D721Med (cell line): ENCODE measurements at places on chromosomes 1 and 21.

- no peak for DNase-seq
Observed at GRCh38 chr1:244150665-244151064, 99.6 kb downstream of the ZBTB18 start.

DNA sequence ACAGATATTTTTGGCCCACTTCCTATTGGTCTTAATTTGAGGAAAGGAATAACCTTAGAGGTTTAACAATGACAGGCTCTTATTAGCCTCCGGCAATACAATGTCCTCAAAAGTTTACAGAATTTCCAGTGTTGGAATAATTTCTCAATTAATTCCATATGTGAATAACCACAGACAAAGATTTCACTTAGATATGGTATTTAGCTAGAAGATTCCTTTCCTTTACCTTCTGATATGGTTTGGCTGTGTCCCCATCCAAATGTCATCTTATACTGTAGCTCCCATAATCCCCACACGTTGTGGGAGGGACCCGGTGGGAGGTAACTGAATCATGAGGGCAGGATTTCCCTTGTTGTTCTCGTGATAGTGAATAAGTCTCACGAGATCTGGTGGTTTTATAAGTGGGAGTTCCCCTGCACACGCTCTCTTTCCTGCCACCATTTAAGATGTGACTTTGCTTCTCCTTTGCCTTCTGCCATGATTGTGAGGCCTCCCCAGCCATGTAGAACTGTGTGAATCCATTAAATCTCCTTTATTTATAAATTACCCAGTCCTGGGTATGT lies 54.9 kb upstream of the RGS7 start:
- DNase-seq: no peak

DNA sequence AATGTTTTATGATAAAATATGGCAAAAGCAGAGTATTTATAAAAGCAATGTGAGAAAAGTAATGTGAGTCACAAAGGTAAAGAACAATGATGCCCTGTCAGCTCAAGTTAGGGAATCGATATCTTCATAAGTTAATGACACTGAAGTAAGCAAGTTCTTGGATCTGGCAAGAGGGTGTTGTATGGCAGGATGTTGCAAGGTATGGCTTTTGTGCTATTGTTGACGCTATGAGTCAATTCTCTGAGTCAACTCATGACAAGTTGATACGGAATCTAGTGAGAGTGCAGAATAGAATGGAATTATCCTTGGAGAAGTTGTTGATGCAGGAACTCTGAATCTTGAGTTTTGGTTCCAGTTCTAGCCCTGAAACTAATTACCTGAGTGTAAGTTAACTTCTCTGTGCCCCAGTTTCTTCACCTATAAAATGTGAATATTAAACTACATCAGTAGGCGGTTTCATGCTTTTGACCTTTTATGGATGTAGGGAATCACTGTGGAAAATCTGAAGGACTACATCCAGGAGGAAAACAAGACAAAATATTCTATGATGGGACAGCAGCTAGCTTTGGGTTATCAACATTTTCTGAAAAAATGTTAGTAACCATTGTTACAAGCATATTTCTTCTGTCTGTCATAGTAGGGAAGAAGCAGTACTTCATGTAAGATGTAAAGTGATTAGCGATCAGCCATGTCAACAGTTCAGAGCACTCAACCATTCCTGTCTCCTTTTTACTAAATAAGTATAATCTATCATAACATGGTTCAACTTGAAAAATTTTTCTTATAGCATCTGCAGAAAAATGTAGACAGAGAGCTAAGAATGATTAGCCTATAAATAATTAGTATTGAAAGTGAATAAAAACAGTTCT lies 96.9 kb downstream of the ATP6V1G3 start:
- DNase-seq: no peak

DNA sequence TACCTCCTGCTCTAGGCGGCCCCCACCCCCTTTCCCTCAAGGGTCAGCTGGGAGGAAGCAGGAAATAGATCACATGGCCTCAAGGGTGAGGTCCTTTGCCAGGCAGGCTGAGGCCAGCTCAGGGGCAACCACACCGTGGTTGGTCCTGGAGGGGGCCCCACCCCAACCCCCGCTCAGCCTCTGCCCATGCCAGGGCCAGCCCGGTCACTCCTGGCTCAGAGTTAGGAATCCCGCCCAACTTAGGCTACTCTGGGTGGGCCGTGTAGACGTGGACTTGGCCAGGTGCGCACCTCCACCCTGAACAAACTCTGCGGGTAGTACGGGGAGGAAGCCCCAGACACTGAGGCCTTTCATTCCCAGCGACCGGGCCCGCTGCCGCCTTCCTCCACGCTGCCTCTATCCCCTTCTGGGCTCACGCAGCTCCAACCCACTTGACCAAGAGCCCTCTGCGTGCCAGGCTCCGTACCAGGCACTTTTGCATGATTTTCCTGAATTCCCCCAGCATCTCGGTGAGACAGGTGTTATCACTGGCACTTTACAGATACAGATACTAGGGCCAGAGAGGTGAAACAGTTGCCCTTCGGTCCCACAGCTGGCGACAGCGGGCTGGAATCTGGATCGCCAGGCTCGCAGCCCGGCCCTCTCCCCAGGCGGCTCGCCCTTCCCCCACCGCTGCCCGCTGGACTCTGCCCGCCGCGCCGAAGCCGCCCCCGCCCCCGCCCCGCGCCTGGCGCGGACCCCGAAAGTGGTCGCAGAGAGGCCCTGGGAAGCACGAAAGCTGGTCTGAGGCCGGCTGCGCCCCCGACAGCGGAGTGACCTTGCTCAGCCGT lies 769 bp downstream of the GALE start:
- DNase-seq: no peak

DNA sequence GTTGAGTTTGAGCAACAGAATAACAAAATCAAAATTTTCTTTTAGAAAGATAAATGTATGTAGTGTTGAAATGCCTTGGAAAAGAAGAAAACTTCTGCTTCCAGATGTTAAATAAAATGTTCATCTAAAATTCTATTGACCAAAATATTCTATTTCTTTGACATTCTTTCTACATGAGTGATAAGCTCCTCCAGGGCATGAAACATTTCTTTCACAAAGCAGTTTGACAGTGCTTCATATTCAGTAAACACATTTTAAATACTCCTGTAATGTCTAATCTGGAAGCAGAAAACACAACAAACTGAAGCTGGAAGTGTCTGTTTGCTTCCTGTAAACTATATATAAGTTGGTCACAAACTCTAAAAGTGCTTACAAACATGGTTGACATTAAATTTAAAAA lies 61.5 kb downstream of the RGS21 start:
- DNase-seq: no peak

GRCh38 chr1:32963746-32964460 lies 706 bp downstream of the RNF19B start:
- no peak for DNase-seq

DNA sequence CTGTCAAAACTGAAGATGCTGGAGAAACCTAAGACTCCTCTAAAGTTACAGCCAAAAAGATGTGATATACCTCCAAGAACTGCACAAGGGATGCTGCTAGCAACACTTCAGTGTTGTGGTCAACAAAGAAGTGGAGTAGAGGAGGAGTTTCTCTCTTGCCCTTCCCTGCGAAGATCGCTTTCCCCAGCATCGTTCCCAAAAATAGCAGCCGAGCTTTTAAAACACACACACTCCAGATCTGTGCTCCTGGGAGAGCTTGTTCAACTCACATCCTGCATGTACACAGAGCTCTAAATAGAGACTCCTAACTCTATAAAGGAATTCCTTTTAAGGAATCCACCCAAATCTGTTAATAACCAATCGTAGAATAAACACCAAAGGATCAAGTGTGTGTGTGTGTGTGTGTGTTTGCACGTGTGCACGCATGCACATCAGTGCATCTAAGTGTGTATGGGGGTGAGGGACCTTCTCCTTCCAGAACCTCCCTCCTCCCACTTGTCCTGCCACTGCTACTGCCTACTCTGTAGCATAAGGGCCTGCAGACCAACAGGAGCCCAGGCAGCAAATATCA lies 58.5 kb downstream of the PSMG1 start:
- DNase-seq: no peak

DNA sequence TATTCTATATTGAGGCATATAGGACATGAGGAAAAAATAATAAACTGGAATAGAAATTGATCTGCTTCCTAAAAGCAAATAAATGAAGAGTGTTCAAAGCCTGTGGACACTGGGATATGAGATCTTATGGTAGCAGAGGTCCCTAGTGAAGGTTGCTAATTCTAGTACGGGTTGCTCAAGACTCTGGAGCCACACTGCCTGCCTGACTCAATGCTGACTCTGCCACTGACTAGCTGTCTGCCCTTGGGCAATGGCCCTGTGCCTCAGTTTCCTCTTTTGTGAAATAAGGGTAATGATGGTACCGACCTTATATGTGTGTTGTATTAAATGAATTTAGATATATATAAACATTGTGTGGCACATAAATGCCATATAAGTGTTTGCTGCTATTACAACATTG lies 59.0 kb upstream of the C1orf53 start:
- DNase-seq: no peak
